Stimulated activated naive CD4-positive, alpha-beta T cell treated with Interleukin-2 at 50 U/mL for 16 hours (primary cell): ENCODE measurements at places on chromosomes 12 and 14.

DNA sequence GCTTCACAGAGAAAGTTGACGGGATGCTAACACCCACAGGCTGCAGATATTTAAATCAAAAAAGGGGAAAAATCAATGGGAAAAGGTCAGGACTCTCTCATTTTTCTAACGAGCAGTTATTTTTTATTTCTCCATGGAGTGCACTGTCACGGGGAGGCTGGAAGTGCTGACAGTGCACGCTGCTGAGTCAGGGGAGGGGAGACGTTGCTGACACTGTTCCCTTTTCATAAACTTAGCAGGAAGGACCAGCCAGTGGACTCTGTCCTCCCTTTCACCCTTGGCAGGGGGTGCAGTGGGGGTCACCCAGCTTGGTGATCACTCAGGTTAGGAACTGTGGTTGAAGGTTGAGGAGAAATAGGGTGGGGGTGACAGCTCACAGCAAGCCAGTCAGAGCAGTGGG, 65.6 kb upstream of the FUT8 start:
- no peak for DNase-seq

DNA sequence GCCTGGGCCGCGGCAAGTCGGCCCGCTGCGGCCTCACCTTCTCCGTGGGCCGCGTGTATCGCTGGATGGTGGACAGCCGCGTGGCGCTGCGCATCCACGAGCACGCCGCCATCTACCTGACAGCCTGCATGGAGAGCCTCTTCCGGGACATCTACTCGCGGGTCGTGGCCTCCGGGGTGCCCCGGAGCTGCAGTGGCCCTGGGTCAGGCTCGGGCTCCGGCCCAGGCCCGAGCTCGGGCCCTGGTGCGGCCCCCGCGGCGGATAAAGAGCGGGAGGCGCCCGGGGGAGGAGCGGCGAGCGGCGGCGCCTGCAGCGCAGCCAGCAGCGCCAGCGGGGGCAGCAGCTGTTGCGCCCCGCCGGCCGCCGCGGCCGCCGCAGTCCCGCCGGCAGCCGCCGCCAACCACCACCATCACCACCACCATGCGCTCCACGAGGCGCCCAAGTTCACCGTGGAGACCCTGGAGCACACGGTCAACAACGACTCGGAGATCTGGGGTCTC, 226.2 kb upstream of the CRY1 start:
- DNase-seq = no peak

- no peak for DNase-seq
These were observed 106.1 kb downstream of the ZFP36L1 start for GRCh38 chr14:68686724-68687123.

GRCh38 chr12:5371631-5372030, 60.3 kb upstream of the NTF3 start:
- DNase-seq = no peak

GRCh38 chr12:92641291-92641690, 61.5 kb upstream of the PLEKHG7 start:
- DNase-seq = no peak

DNA sequence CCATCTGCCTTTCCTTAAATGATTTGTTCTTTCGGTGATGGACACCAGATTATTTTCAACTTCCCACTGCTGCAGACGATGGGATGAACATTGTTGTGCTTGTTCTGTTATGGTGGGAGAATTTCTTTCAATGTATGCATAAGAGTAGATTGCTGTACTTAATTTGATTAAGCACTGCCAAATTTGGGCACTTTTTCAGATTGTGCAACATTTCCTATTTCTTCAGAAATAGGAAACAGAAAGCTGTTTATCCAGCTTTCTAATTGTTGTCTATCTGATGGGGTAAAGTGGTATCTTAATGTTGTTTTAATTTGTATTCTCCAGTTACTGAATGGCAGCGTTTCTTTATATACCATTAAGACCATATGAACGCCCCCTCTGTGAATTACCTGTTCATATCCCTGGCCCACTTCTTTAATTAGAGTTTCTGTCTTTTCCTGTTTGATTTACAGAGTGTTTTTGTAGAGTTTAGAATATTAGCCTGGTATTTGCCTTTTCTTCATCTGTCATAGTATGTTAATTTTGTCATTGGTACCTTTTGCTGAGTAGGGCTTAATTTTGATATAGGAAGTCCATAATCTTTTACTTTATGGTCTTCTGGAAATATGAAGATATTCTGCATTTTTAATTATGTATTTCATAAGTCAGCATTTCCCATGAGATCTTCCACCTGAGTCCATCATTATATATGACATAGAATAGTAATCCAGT, 59.6 kb downstream of the DIP2B start:
- DNase-seq = no peak
